ENCODE measurements at places on chromosomes 5 and 9. TPM values are rescaled to one million over a fixed set of nuclear protein-coding genes. Genes with fewer than 3 reads are reported as not detected.

GRCh38 chr5:1278656-1279442 lies 16.0 kb downstream of the TERT start:
- no peaks in the 10 kb centered on the region for H3K4me1 ChIP-seq
- no peaks in the 10 kb centered on the region for H3K36me3 ChIP-seq
- H3K4me3 ChIP-seq, result no peak overlapping the region
- no peaks in the 10 kb centered on the region for H3K27me3 ChIP-seq
- no peak for DNase-seq
- H3K27ac ChIP-seq, result no peak overlapping the region

EFNA5 gene
- total RNA-seq, result 1.6 TPM

DNA sequence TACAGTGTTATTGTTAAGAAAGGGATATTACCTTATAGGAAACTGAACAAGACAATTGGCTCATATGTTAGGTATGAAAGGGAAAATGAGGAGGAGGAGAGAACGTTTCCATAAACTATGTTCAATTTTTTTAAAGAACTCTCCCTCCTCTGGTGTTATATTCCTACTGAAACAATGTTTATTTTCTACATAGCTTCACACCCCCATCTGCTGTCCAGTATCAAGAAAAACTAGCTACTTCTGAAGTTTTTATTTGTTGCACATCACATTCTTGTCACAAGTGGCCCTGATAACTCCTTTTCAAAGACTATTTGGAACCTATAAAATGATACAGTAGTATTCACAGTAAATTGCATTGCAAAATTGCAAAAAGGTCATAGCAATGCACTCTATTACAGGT lies 223.4 kb upstream of the FAM174A start:
- no peak for DNase-seq
- no peaks in the 10 kb centered on the region for H3K36me3 ChIP-seq
- no peaks in the 10 kb centered on the region for H3K27me3 ChIP-seq
- H3K27ac ChIP-seq, result no peak overlapping the region
- H3K4me3 ChIP-seq, result no peak overlapping the region

SLC36A3 gene
- not detected for total RNA-seq

DNA sequence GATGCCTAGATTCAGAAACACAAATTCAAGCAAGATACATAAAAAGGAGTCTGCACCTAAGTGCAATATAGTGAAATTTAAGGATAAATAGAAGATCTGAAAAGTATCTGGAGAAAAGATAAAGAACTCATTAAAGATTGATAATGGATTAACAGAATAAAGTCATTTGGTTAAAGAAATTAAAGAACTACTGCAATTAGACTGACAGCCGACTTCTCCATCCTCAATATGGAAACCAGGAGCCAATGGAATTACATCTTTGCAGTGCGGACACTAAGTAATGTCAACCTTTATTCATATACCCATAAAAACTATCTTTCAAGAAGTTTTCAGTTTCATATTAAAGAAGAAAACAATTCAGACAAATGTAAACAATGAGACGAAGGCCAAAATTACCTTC lies 81.0 kb downstream of the MRPL36 start:
- H3K27ac ChIP-seq, result no peak overlapping the region
- H3K27me3 ChIP-seq, result no peaks in the 10 kb centered on the region
- no peaks in the 10 kb centered on the region for H3K4me1 ChIP-seq
- H3K36me3 ChIP-seq, result no peaks in the 10 kb centered on the region
- H3K4me3 ChIP-seq, result no peak overlapping the region

SHISAL2B gene
- total RNA-seq, result not detected

GRCh38 chr5:120055858-120056257 lies 408.2 kb upstream of the PRR16 start:
- peak; percentile 76 for DNase-seq
- H3K4me3 ChIP-seq, result no peak overlapping the region
- H3K4me1 ChIP-seq, result no peaks in the 10 kb centered on the region
- no peak overlapping the region for H3K27ac ChIP-seq
- no peaks in the 10 kb centered on the region for H3K27me3 ChIP-seq

- no peaks in the 10 kb centered on the region for H3K27me3 ChIP-seq
- peak; percentile 25 for DNase-seq
- H3K4me1 ChIP-seq, result no peaks in the 10 kb centered on the region
- no peak overlapping the region for H3K4me3 ChIP-seq
Measured at GRCh38 chr9:69546265-69546664, 125.9 kb downstream of the APBA1 start.

TTC1 gene
- 23.1 TPM for total RNA-seq

DNA sequence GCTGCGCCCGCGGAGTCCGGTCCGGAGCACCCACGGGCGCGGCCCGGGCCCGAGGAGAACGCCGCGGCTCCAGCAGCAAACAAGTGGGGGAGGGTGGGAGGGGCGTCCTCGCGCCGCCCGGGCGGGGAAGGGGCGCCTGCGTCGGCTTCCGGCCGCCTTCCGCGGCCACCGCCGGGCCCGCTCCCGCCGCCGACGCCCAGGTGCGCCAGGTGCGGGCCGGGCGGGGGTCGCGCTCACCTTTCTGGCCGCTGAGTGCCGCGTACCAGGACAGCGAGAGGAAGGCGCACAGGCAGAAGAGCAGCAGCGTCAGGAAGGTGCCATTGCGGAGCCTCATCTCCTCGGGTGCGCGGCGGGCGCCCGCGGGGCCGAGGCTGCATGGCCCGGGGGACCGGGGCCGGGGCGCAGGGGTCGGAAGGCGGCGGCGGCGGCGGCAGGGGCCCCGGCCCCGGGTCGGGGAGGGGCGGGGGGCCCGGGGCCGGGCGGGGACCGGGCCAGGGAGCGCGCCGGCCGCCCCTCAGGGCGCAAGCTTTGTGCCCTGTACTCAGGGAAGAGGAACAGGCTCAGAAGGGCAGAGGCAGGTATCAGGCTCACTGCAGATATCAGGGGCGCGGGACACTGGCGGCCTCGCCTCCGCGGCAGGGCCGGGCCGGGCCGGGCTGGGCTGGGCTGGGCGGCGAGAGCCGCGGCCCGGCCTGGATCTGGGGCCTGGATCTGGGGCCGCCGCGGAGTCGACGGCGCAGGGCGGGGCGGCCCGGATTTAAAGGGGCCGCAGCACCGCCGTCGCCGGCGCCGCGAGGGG lies at the start of gene MGAT4B:
TSS of gene MGAT4B (minus strand) at position 617 of the 799 bp plus-strand sequence. CDS start at position 334, 283 bp downstream.
- H3K36me3 ChIP-seq, result peaks cover 7% of the 10 kb centered on the region
- H3K27me3 ChIP-seq, result no peaks in the 10 kb centered on the region
- peak within 1 kb of the TSS; percentile 98 for H3K4me3 ChIP-seq
- H3K4me1 ChIP-seq, result peaks cover 20% of the 10 kb centered on the region
- peak; percentile 70 for DNase-seq
- H3K27ac ChIP-seq, result peak within 1 kb of the TSS; percentile 91

- H3K4me1 ChIP-seq, result peaks cover 6% of the 10 kb centered on the region
- peak; percentile 74 for DNase-seq
Measured at GRCh38 chr5:131589510-131590348, 45.3 kb downstream of the RAPGEF6 start.

PCDHGA5 gene
- 2.0 TPM for total RNA-seq
